HFF-Myc (cell line): ENCODE measurements at places on chromosomes 7 and 10.

GRCh38 chr7:5703572-5704533, 77.6 kb downstream of the RNF216 start:
- DNase-seq, result no peak

- DNase-seq, result no peak
Measured at GRCh38 chr10:9437131-9437530, 1382.6 kb downstream of the GATA3 start.

GRCh38 chr10:103395754-103396066, 565 bp downstream of the ATP5MK start:
- no peak for DNase-seq

DNA sequence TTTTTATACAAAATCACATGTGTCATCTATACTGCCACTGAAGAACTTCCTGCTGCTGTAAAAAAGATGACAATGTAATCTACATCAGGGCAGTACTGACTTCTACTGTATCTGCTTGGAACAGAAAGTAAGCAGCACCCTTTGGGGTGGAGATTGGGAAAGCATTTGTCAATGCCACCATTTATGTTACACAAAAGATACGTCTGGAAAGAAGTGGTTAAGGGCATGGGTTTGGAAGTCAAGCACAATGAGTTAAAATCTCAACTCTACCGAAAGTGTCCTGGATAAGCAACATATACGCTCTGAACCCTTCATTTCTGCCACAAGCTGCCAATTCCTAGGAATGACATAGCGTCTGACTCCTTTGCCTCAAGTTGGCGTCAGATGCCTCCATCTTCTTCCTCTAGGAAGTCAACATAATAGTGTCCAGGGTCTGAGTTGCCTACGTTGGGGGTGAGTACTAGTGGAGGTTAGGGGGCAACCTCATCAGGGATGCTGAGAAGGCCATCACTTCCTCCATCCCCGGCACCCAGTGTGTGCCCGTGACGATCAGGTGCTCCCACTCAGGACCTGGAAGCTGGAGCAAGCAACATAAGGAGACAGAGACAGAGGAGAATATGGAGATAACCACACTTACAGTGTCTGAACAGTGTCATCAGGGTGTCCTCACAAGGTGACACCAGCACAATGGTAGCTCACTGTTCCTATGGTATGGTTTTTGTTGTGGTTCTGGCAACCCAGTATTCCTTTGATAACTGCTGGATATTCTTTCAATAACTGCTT, 58.3 kb downstream of the SGMS1 start:
- no peak for DNase-seq

GRCh38 chr7:149732111-149732561, 41.3 kb downstream of the ZNF467 start:
- no peak for DNase-seq

DNA sequence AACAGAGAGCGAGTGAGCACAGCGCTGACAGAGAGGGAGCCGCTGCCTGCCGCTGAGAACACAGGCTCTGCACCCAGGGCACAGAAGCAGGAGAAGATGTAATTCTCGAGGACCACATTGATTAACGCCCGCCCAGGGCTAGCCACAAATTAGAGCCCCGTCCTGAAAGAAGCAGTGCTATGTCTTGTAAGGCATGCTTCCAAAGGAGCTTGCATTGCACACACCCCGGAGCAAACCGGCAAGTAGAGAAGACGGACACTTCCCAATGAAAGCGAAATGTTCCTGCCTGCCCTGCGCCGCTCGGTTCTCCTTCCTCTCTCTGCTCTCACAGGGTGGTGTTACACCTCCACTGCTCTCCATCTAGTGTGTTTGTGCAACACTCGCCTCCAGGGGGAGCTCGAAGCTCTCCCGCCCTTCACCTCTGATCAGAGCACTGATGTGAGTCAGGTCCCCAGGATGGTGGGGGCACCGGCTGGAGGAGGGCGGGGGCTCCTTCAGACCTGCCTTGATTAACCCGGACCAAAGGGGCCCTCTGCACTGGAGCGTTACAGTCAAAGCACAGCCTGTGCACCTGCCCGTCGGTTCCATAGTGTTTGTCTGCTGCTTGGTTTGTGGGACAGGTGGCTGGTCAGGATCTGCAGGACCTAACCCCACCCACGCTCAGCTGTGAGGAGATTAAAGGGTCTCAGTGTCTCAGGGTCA, 316.5 kb downstream of the ADARB2 start:
- no peak for DNase-seq

GRCh38 chr10:75079436-75080083, 31.9 kb upstream of the SAMD8 start:
- DNase-seq, result no peak

GRCh38 chr10:3419719-3420495, 247.3 kb upstream of the PITRM1 start:
- no peak for DNase-seq

DNA sequence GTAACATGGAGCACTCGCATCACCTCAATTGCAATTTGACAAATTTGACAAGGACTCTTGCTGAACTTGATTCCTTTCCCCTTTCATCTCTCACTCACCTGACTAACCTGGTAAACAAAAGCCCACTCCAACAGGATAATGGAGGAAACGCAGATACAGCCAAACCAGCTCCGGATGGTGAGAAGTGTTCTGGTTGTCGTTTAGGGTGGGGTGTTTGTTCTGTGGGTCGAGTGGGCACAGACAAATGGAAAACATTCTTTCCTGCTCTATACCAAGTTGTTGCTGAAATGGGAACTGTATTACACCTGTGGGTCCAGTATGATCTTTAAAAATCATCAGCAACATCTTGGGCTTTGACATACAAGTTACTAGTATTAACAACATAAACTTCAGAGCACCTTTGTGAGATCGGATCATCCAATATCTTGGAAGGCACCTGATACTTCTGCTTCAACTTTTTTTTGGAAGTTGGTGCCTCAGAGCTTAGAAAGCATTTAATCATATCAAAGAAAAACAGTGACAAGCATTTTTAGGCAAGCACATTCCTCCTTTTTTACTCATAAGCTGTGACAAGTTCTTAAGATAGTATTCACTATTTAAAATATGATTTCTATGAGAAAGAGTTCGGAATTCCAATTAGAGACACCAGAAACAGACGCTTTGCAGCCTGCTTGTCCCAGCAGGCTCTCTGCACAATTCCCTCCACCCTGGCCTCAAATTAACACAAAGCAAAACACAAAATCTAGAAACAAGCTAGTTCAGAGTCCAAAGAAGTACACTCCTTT, 58.1 kb downstream of the CCDC186 start:
- DNase-seq, result no peak

DNA sequence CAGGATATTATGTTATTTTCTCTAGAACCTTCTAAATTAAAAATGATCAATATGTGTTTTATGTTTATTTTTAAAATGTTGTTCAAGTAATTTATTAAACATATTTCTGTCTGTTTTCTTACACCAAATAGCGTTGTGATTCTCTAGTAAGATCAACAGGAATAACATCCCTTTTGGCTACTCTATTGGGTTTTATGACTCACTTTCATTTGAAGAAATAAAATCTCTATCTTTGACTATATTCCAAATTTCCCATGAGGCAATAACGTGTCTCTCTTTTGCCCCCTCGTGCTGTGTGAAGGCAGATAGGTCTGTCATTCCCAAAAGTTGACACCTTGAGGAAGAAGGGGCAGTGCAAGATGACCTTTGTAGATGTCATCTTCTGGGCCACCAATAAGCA, 40.9 kb downstream of the ITGA8 start:
- no peak for DNase-seq

GRCh38 chr7:23207021-23207420, 25.2 kb downstream of the NUP42 start:
- DNase-seq, result no peak

- DNase-seq, result no peak
Measured at GRCh38 chr10:24097751-24098207, 111.2 kb upstream of the KIAA1217 start.

DNA sequence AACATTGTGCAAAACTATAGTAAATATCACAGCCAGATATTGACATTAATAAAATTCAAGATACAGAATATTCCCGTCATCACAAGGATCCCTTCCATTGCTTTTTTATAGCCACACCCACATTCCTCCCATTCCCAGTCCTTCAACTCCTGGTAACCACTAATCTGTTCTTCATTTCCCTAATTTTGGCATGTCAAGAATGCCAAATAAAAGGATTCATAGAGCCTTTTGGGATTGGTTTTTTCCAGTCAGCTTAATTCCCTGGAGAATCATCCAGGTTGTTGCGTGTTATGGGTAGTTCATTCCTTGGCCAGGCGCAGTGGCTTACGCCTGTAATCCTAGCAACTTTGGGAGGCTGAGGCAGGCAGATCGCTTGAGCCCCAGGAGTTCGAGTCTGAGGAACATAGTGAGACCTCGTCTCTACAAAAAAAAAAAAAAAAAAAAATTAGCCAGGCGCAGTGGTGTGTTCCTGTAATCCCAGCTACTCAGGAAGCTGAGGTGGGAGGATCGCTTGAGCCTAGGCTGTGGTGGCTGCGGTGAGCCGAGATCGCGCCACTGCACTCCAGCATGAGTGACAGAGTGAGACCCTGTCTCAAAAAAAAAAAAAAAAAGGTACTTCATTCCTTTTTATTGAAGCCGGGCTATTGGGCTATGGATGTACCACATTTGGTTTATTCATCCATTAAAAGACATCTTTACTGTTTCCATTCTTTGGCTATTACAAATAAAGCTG, 2.7 kb downstream of the OGDH start:
- DNase-seq, result no peak
